Stimulated activated CD8-positive, alpha-beta memory T cell treated with anti-CD3 and anti-CD28 coated beads, Interleukin-4, amount 100 ng/mL, for 4 hours (primary cell): ENCODE measurements at places on chromosomes 6 and 20.

DNA sequence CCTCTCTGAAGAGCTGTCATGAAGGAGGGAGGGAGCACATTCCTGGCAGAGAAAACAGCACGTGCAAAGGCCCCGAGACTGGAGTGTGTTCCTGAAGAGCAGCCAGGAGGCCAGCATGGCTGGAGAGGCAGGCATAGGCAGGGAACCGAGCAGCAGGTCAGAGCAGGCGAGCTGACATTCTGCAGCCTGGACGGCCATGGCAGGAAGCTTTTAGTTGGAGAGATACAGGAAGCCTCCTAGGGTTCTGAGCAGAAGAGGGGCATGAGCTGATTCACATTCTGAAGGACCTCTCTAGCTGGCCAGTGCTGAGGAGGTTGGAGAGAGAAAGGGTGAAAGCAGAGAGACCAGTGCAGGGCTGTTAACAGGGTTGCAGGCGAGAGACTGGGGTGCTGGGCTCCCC, 29.7 kb downstream of the POFUT1 start:
- DNase-seq: no peak

- no peak for DNase-seq
Measured at GRCh38 chr6:69795469-69796072, 1.2 kb downstream of the LMBRD1 start.

DNA sequence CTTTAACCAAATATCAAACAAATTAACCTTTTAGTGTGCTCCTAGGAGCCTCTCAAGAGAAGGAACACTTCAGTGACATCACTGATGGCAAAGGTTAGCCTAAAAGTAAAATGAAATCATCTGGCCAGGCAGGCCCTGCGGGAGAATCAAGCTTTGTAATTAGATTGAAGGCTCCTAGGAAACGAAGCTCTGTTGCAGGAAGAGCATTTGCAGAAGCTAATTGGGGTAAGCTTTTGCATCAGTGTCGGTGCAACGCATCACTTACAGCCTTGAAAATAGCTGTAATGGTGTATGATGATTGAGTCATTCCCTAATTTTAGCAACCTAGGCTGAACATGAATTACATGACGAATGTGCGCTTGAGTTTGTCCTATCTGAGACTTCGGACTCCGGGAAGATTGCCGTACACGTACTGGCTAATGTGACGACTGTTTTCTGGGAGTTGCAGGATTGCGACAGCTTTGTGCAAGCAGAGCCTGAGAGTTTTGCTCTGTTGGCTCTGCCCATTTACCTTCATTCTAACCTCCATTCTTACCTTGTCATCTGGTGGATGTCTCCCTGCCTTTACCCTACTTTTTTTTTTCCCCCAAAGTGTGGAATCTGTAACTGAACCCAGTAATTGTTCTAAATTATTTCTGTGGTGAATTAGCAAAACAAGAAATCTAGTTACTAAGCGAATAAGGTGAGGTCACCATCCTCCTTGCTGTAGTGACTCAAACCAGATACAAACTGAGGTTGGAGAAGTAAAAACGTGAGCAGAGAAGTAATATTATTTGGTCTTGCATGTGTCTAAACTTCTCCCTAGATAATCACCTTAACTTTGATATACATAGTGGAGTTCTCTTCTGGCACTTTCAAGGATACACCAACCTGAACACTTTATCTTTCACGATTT, 675.9 kb upstream of the CITED2 start:
- no peak for DNase-seq

- DNase-seq: no peak
Measured at GRCh38 chr20:396619-397431, 11.3 kb upstream of the RBCK1 start.

GRCh38 chr20:2038161-2038560, 44.3 kb upstream of the PDYN start:
- no peak for DNase-seq

DNA sequence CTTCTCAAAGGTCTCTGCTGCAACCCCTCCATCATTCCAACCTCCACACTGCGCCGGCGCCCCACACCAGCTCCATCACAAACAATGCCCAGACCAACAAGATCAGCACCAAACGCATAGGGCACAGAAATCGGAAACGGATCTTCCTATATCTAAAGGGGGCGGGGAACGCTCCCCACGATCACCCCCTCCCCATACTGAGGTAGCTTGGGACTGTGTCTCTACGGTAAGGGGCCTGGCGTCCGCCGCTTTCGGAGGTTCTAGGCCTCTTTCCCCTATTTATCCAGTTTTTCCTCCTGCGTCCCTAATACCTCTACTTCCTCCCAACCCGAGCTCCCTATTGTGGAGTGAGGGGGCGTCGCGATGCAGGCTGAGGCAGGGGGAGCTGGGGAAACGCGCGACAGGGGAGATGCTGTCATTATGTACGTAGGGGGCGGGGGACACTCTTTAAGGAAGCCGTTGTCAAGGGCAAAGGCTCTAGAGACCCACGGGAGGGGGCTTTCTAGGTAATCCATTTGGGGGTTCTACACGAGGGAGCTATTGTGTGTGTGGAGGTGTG, 909 bp downstream of the DNAAF9 start:
- no peak for DNase-seq

GRCh38 chr20:8388141-8388540, 256.1 kb downstream of the PLCB1 start:
- no peak for DNase-seq

- DNase-seq: no peak
Measured at GRCh38 chr20:8061861-8062518, 42.4 kb upstream of the TMX4 start.

- DNase-seq: no peak
Measured at GRCh38 chr6:93418408-93419303, 703 bp downstream of the EPHA7 start.

DNA sequence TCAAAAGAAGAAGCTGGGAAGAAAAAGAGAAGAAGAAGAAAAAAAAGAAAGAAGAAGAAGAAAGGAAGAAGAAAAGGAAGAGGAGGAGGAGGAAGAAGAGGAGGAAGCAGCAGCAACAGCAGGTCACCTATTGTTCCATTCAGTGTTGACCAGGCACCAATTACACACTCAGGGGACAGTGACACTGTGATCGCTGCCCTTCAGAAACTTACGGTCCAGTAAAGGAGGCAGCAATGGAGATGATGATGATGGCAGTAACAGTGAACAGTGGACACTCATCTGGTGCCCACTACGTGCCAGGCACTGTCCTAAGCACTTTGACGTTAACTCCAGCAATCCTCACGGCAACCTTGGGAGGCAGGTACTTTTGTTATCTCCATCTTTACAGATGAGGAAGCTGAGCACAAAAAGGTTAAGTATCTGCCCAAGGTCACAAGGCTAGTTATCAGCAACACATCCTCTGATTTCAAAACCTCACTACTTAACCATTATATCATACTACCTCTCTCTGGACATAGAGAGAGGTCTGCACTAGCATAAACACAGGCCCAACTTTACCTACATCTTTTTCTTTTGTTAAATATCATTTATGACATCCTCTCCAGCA, 83.2 kb downstream of the SLC22A23 start:
- DNase-seq: no peak

DNA sequence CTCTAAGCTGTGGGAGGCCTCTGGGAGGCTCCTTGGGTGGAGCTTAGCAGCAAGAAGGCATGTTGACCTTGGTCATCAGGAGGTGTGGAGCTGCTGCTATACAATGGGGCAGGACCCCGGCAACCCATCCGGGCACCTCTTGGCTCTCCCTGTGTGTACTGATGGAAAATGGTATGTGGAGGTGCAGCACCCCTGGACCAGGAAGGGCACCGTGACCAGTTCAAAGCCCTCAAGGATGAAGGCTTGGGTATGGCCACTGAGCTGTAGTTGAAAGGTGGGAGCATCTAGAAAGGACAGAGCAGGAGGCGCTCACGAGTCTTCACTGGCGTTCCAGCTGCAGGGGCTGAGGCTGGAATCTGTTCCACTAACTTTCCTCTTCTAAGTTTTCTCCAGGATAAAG, 6.7 kb upstream of the IRF4 start:
- DNase-seq: no peak

DNA sequence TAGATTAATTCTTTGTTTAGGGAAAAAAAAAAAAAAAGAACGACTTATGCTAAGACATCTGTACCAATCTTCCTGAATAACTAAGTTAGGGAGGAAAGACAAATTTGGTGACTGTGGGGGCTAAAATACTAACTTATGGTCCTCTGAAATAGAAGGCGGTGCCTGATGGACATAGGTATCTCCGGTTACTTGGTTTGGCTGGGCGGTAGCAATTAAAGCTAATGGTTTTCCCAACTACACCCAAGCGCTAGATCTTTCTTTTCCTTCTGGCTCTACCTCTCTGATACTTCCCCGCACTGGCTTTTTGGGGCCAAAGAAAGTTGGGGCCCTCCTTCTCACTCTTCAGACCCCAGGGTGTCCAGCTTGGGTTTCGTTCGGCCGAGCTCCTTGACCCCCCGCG, 1.0 kb upstream of the RBM24 start:
- no peak for DNase-seq

- DNase-seq: no peak
Measured at GRCh38 chr6:99165838-99166237, 183.6 kb downstream of the FAXC start.

DNA sequence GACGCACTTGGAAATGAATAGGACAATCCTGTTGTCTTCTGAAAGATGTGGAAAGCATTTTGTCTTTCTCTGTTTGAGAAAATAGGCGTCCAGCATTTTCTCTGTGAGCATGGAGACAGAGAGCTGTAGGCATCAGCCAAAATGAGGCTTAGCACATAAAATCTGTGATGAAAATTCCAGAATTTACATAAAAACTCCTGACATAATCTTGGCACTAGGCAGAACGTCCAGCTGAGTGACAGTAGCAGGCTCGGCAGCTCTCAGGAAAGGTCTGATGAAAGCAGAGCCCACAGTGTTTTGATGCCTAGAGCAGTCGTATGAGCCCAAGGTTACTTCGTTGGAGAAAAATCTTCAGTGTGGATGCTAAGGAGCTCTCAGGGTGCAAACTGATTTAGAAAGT, 543.3 kb upstream of the MAP3K7 start:
- no peak for DNase-seq

GRCh38 chr6:67642582-67642981, 992.5 kb upstream of the ADGRB3 start:
- DNase-seq: no peak

DNA sequence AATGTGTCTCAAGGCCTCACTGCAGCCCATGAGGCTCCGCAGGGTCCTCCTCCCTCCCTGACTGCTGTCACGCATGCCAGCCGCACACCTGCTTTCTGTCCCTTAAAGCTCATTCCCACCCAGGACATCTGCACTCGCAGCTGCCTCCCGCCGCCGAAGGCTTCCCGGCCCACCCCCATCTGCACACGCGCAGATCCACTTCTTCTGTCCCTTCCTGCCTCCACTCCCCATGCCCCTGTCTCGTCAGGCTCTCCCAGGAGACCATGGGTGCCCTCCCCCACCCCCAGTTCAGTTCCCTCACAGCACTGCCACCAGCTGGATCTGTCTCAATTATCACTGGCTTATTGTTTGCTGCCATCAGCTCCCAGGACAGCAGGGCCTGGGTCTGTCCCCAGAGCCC, 63.0 kb downstream of the RIPOR3 start:
- no peak for DNase-seq

GRCh38 chr20:2691663-2692035, 931 bp upstream of the EBF4 start:
- no peak for DNase-seq

DNA sequence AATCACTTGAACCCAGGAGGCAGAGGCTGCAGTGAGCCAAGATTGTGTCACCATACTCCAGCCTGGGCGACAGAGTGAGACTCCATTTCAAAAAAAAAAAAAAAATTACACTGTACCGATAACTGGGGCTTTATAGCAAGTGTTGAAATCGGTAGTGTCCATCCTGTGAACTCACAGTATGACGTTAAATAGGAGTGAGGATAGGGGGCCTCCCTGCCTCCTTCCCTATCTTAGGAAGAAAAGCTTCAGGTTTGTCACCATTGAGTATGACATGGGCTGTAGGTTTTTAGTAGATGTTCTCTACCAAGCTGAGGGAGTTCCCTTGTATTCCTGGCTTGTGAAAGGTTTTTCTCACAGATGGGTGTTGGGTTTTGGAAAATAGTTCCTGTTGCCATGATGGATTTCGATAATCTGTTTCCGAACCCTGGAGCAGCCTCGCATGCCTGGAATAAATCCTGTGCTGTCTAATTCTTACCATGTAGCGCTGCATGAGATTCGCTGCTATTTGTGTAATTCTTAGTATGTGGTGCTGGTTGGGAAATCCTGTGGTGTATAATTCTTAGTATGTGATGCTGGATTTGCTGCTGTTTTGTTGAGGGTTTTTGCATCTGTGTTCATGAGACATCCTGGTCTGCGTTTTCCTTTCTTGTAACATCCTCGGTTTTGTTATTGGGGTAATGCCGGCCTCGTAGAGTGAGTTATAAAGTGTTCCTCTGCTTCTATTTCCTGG, 23.6 kb downstream of the NTSR1 start:
- DNase-seq: no peak

GRCh38 chr6:118893064-118893806, 717 bp upstream of the ASF1A start:
- no peak for DNase-seq

- no peak for DNase-seq
Measured at GRCh38 chr20:5065879-5066383, 53.8 kb downstream of the PCNA start.

DNA sequence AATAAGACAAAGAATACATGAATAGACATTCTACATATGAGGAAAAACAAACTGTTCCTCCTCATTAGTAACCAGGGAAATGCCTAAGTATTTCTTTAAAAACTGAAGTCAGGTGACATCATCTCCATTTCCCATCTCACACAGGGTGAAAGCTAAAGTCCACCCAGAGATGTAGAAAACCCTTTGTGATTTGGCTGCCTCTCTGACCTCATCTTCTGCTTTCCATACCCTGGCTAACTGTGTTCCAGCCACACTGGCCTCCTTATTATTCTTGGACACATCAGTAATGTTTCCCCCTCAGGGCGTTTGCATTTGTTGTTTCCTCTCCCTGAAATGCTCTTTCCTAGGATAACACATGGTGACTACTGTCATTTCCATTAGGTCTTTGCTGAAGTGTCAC, 40.4 kb downstream of the ESF1 start:
- DNase-seq: no peak

DNA sequence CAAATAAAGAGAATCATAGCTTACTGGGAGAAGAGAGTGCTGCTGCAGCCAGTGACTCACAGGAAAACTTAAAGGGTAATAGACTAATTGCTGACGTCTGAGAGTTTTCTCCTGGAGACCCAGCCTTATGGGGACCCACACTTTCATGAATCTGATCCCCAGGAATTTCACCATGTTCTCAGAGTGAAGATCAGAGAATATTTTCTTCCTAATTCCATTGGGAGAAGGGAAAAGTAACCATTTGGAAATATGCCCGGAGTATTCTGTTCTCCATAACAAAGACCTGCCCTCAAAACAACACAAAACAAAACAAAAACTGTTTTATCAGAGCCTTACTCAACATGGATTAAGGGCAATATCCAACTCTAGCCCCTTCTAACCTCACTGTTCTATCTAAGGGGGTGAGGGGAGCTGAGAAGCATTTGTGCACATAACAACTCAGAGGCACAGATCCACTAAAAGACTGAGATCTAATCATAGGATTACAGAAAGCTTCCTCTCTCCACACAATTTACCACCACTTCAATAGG, 168.2 kb upstream of the SSTR4 start:
- DNase-seq: no peak
